OCI-M1 (cell line): ENCODE measurements at places on chromosomes 7 and 10.

DNA sequence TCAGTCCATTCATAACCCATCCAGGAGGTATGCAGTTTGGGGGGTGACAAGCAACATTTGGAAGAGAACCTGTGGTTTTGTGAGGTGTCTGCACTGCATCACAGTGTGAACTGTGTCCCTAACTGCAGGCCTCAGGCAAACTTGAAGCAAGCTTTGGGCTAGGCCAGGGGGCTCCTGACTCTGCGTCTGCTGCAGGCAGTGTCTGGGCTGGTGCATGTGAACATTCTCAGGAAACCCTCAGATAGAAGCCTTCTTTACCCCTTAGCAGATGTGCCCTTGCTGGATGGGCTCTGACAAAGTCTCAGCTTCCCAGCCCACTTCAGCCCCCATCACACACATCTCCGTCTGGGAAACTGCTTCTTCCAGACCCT, 61.0 kb downstream of the VIPR2 start:
- no peak for DNase-seq

GRCh38 chr10:15780353-15781135, 60.8 kb upstream of the ITGA8 start:
- no peak for DNase-seq

GRCh38 chr7:28678431-28678965, 266.2 kb downstream of the CREB5 start:
- no peak for DNase-seq

DNA sequence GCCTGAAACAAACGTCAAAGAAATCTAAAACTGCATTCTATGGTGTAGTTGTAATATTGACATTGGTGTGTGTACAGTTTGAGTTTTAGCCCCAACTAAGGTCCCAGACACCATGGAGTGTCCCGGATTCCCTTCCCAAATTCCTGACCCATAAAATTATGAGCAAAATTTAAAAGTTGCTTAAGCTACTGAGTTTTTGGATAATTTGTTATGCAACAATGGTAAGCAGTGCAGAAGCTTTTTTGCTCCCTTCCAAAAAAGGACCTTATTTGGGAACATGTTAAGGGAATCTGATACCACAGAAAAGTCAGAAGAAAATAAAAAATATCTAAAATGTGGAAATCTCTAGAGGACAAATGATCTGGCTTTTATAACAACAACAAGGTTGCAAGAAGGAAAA, 63.3 kb upstream of the KMT2E start:
- DNase-seq: no peak
